ENCODE measurements at places on chromosomes 1 and 21.

DNA sequence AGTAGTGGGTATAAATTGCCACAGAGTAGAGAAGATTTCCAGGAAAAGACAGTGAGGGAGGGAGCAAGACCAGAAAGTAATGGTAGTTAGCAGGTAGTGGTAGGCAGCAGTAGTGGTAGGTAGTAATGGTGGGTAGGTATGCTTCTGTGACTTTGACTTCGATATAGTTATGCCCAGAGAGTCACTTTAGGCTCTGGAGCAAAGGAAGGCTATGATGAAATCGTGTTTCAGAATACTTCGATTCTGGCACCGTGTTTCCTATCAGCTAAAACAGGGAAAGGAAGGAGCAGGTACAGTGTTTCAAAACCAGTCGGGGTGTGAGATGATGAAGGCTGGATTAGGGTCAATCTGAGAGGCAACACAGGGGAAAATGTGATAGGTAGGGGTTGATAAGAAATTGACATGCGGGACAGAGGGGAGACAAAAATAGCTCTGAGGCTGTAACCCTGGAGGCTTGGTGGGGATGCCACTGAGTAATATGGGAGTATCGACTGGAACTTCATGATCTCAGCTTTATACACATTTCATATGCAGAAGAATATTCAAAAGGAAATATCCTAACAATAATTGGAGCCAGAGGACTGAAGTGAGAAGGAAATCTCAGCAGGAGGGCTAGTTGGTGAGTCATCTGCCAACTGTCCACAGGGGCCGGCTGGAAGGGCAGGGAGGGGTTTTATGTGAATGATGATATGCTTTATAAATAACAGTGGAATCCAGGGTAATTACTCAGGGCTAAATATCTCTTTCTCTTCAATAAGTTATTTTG, 25.2 kb upstream of the TRIM45 start:
- DNase-seq: peak; percentile 12

DNA sequence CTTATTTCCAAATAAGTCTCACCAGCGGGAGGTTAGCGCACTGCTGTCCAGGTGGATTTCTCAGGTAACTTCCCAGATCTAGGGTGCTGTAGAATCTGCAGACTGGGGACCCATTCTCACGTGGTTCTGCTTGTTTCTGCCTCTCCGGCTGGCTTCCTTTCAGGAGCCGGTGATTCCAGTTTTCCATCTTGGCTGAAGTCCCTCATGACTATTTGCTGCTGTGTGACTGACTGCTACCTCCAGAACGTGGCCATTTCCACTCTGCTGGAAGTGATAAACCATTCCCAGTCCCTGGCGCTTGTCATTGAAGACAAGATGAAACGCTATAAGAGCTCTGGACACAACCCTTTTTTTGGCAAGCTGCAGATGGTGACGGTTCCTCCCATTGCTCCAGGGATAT, 76.0 kb downstream of the DOP1B start:
- no peak for DNase-seq

DNA sequence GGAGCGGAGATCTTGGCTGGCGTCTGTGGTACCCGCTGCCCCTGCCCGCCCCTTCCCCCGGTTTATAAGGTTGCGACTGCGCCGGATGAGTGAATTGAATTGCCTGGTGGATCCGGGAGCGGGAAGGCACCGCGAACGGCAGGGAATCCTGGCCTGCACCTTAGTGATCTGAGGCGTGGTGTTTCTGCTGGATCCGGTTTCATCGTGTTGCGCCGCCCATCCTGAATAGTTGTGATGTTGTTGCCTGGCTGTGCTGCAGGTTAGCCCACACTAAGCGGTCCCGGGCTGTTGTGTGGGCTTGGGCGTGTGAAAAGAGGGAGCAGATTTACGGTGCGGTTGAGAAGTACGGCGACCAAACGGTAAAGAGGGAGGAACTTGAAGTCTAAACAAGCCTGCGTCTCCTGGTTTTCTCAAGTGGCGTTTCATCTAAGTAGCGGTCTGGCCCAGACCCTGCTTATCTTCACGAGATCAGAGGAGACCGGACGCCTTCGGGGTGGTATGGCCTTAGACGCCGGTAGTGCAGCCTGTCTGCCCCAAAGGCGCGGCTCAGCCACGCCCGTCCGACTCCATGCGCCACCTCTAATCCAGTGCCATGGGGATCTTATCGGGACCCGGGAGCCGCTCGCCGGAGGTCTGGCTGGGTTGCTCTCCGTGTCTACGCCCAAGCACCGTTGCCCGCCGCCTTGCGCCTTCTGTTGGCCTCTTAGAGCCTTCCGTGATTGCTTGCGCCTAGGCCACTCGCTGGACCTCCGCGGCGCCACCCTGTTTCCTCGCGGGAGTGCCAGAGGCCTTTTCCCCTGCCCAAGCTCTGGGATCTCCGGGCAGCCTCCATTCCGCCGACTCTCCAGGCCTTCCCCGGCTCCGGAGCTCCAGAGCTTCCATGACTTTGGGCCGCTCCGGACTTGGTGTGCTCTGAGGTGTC, 87.5 kb upstream of the RHOU start:
- no peak for DNase-seq

GRCh38 chr21:41684381-41685245, 82.2 kb downstream of the RIPK4 start:
- no peak for DNase-seq

DNA sequence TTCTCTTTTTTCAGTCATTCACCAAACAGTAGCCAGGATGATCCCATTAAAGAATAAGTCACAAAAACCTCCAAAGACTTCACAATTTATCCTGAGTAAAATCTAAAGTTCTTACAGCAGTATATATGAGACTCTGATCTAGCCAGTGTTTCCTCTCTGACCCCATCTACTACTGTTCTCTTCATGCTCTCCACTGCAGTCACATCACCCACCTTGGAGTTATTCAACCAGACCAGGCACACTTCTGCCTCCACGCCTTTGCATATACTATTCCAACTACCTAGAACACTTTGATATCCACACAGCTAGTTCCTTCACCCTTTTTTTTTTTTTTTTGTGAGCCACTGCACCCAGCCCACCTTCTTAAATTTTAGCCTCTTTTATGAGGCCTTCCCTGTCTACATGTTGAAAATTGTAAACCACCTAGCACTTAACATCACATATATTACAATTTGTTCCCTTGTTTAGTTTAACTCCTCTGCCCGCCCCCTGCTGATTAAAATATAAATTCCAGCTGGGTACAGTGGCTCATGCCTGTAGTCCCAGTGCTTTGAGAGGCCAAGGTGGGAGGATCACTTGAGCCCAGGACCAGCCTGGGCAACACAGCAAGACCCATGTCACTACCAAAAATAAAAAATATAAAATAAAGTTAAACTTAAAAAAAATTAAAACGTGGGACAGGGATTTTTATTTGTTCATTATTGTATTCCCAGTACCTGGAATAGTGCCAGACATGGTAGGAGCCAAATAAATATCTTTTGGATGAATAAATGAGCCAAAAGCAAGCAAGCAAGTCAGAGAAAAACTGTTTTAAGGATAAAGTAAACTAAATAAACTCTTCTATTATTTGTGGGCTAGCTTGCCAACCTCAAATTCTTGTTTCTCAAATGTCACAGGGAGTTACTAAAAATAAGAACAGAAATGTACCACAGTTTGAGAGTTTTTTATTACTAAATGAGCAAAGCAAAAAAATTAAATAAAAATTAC, 35.2 kb upstream of the MUTYH start:
- no peak for DNase-seq

DNA sequence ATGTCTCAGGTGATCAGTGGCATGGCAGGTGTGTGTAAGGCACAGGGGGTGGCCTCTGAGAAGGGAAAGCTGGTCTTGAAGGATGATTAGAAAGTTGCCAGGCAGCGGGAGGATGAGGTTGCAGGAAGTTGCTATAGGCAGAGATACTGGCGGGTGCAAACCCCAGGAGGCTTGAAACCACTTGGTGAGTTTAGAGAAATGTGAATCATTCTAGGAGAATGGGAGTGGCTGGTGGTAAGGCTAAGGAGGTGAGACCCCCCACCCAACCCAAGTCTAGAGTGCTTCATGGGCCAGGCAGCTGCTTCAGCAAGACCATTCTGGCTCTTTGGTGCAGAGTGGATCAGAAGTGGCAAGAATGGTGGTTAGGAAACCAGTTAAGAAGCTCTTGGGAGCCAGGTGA, 9.0 kb downstream of the SH2D2A start:
- DNase-seq: no peak

GRCh38 chr1:239250353-239251035, 135.9 kb upstream of the CHRM3 start:
- DNase-seq: no peak

DNA sequence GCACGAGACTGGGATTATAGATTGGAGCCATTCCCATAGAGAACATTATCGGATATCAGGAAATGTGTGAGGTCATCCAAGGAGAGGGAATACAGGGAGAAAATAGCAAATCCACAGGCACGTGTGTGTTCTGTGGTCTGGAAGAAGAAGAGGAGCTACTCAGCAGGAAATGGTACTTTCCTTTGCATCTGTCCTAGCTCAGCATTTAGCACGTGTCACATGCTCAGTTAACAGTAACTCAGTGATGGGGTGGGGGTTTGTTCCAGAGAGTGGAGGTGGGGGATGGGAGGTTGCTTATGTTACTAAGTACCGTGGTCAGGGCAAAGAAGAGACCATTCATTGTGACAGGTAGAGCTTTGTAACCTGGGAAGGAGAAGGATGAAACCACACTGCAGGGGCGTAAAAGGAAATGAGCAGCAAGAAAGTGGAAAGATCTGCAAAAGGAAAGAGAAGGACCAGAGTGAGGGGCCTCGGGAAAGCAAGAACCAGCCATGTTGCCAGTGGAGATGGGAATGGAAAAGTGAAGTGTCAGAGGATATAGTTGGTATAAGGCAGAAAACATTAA, 100.4 kb downstream of the ATP5PO start:
- DNase-seq: no peak

GRCh38 chr1:60859111-60859510, 223.2 kb upstream of the NFIA start:
- DNase-seq: no peak

GRCh38 chr1:179950651-179951050, 4.0 kb upstream of the CEP350 start:
- no peak for DNase-seq

DNA sequence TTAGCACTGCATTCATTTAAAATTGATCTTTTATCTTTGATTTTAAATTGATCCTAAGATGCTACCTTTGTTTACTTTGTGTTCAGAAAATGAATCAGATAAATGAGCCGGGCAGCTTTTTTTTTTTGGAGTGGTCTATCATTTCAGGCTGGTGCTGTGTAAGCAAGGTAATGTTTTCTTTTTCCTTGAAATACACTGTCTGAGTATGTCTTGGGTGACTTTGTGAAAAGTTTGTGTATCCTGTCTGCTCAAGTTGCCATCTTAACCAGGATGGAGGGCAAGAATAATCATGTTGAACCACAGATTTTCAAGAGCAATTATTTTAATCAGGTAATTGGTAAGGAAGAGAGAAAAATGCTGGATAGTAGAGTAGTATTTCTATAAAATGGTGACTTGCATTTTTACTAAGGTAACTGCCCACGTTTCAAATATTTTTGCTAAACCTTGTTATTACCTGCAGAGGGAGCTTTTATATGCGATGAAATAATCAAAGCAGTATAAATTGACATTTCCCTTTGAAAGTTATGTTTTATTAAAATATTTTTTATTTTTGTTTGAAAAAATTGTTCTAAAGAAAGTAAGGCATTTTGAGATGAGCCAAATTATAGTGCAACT, 11.1 kb downstream of the ADGRL2 start:
- peak; percentile 3 for DNase-seq

- no peak for DNase-seq
These were observed 101.1 kb downstream of the MACF1 start for GRCh38 chr1:39305555-39305954.

DNA sequence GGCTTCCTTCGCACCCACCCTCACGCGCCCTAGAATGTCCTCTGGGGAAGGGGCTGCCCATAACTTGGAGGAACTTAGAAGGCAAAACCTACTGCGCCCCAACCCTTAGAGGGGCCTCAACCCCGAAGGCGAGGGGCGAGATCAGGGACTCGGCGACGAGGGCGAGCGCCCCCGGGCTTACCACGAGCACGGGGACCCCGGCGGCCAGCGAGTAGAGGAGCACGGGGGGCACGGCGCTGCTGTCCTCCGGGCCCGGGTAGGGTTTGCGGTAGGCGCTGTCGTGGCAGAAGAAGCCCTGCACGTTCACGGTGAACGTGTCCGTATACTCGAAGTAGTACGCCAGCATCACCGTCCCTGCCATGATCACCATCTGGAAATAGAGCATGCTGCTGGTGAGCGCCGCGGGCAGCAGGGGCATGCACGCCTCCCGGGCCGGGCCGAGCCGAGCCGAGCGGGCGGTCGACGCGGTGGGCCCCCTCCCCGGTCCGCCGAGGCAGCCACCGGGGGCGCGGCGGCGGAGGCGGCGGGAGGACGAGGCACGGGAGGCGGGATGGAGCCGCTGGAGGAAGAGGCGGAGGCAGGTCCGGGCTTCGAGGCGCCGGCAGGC, 304 bp downstream of the PLPPR5 start:
- DNase-seq: no peak

Data from SW 1271 (cell line).